ENCODE measurements at places on chromosomes 3 and 15.

GRCh38 chr15:69958496-69959084 is 139.1 kb downstream of the TLE3 start:
- peak; percentile 25 for DNase-seq

DNA sequence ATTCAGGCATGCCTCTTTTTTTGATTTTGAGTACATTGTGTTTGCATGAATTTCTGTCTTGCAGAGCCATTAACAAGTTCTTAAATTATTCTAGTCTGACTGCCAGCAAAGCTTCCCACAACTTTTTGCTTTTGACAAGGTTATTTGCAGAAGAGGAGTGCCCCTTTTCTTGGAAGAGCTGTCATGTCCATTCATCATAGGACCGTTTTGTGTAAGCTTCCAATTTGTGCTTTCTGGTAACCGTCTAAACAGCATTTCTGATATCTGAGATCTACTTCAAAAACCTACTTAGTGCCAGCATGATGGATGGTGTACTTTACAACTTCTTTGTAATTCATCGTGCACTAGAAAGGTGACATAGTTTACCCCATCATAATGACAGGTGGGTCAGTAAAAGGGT is 379.7 kb downstream of the NAALADL2 start:
- DNase-seq, result no peak

GRCh38 chr15:28086175-28086703 is 12.9 kb downstream of the OCA2 start:
- peak; percentile 22 for DNase-seq

- DNase-seq, result no peak
These were observed 23.6 kb downstream of the NR2F2 start for GRCh38 chr15:96353930-96354730.

- DNase-seq, result no peak
These were observed 17.1 kb downstream of the ARHGAP31 start for GRCh38 chr3:119311081-119311925.

Measured in NCI-H526 treated with DMSO at 0.1 percent for 48 hours (cell line).